ENCODE measurements at places on chromosomes 12 and 14.

DNA sequence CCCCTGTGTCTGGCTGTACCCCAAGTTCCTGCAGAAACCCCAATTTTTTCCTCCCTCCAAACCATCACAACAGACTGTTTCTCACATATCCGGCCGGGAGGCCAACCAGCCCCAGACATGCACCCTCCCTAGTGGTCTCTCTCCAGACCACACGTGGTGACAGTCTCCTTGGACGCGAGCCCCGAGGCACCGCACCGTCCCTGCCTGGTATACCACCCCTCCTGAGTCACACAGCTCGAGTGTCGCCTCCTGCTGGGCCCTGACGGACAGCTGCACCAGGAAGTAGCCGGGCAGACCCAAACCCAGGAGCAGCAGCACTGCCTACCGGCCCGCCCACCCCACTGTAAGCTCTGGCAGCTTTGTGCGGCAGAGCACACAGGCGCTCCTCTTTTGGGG is 97.4 kb downstream of the RFLNA start:
- DNase-seq: peak; percentile 88

DNA sequence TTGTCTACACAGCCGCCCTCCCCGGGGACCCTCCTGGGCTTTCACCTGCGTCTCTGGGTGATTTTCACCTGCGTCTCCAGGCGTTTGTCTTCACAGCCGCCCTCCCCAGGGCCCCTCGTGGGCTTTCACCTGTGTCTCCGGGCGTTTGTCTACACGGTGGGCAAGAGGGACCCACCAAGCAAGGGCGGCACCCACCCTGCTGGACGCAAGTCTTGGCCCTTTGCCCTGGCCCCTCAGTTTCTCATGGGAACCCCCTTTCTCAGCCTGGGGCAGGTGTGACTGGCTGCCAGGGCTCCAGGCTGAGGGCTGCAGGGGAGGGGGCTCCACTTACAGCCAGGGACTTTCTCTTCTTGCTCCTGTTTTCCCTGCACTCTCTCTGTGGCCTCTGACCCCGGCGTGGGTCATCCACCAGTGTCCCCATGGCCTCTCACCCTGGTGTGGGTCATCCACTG is 68.6 kb upstream of the GALNT9 start:
- no peak for DNase-seq

- no peak for DNase-seq
Observed at GRCh38 chr12:124642105-124642504, 74.7 kb upstream of the NCOR2 start.

DNA sequence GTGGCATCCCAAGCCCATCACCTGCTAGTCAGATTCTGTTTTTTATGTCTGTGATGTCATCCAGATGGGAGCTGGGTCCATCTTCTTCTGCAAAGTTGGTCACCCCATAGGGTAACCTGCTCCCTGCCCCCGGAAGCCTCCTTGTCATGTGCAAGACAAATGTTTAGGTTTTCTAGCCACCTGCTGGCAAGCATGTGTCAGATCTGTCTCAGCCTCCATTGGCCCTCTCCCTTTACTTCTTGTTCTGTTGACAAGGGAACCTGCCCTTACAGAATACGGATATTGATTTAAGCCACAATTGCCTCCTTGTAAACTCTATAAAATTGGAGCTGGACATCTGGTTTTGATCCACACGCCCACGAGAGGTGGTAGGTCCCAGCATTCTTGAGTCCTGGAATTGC is 7.5 kb downstream of the NTF3 start:
- DNase-seq: peak; percentile 49

DNA sequence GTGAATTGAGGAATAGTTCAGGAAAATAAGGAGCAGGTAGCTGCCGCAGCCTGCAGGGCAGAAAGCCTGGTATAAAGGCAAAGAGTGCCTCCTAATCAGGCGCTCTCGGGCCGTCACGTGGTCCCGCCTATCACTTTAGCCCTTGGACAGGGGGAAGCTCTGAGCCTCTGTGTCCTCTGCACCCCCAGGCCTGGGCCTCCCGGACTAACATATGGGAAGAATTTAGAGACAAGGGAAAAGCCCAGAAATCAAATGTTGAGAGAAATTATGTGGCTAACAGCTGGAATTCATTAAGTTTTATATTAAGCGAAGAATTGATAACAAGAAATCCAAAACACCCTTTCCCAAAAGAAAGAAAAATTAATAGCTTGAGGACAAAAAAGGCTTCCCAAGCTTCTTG is 417.7 kb downstream of the ATP23 start:
- no peak for DNase-seq

GRCh38 chr12:85825746-85826145 is 10.5 kb downstream of the RASSF9 start:
- DNase-seq: peak; percentile 99

Data from NCI-H69 (cell line).